PC-3 (cell line): ENCODE measurements at places on chromosomes 4 and X. TPM values are rescaled to one million over a fixed set of nuclear protein-coding genes. Genes with fewer than 3 reads are reported as not detected.

Gene SPANXA2
- total RNA-seq: not detected in 2 replicates

Gene UGT2A1
- total RNA-seq: not detected in 2 replicates

Gene FSTL5
- not detected in 2 replicates for total RNA-seq

Gene ALB
- total RNA-seq: 0.22 TPM in 1 of 2 replicates, not detected in the other

Gene HS6ST2
- 6.1 and 7.4 TPM in 2 replicates for total RNA-seq

Gene SSX4B
- total RNA-seq: not detected in 2 replicates

Gene PIN4
- total RNA-seq: 30.0 and 44.1 TPM in 2 replicates

GRCh38 chrX:135572436-135572835, 52.0 kb downstream of the INTS6L start:
- no peak for DNase-seq
- no peak overlapping the region for H3K27ac ChIP-seq
- H3K27me3 ChIP-seq: no peaks in the 10 kb centered on the region

DNA sequence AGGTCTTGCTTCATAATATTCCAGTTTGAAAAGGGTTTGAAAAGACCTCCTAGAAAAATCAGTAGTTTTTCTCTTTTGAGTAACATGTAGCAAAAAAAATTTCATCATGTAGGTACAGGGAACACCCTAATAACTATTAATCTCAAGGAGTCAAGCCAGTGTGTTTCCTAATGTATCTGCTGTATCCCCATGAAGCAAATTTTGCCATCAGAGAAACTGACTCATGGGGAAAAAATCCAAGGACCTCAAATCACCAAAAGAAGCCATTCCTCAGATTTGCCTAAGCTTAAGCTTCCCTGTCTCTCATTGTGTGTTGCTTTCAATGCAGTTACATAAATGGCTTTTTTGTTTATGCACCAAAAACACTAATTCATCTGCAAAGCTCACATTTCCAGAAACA, 29.7 kb downstream of the F9 start:
- no peaks in the 10 kb centered on the region for H3K4me1 ChIP-seq
- H3K27ac ChIP-seq: no peak overlapping the region
- peak; percentile 29 for DNase-seq
- no peak overlapping the region for H3K4me3 ChIP-seq

GRCh38 chr4:173334891-173335752, 964 bp upstream of the HMGB2 start:
- H3K27ac ChIP-seq: peak overlapping the region; percentile 91
- H3K27me3 ChIP-seq: no peaks in the 10 kb centered on the region
- peak overlapping the region; percentile 91 for H3K4me3 ChIP-seq
- DNase-seq: peak; percentile 89
- H3K36me3 ChIP-seq: peaks cover 19% of the 10 kb centered on the region

DNA sequence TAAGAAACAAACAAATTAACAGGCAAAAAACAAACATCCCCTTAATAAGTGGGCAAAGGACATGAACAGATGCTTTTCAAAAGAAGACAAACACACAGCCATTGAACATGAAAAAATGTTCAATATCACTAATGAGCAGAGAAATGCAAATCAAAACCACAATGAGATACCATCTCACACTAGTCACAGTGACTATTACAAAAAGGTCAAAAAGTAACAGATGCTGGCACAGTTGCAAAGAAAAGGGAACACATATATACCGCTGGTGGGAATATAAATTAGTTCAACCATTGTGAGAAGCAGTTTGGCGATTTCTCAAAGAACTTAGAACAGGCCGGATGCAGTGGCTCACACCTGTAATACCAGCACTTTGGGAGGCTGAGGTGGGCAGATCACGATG, 146.1 kb upstream of the NEIL3 start:
- DNase-seq: no peak
- no peaks in the 10 kb centered on the region for H3K4me1 ChIP-seq
- H3K27me3 ChIP-seq: no peaks in the 10 kb centered on the region
- no peak overlapping the region for H3K4me3 ChIP-seq
- H3K36me3 ChIP-seq: no peaks in the 10 kb centered on the region
- no peak overlapping the region for H3K27ac ChIP-seq

DNA sequence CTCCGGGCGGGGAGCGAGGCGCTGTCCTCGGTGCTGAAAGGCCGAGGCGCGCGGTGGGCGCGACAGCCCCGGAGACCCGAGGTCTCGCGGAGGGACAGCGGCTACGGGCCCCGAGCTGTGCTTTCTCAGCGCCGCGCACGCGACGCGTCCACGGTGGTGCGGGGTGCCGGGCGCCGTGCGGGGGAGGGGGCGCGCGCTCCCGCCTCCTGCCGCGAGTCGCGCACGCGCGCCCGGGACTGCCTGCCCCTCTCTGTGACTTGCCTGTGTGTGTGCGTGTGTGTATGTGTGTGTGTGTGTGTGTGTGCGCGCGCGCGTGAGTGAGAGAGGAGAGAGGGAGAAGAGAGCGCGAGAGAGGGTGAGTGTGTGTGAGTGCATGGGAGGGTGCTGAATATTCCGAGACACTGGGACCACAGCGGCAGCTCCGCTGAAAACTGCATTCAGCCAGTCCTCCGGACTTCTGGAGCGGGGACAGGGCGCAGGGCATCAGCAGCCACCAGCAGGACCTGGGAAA, at the start of gene GRIA2:
Gene GRIA2, plus strand, starts transcription at position 358 of the 511 bp plus-strand sequence. CDS start 315 bp downstream, outside the sequence.
- H3K27ac ChIP-seq: no peak within 1 kb of the TSS
- peaks cover 10% of the 10 kb centered on the region; the same call in 1 of the 2 replicates for H3K27me3 ChIP-seq
- H3K36me3 ChIP-seq: no peaks in the 10 kb centered on the region
- H3K4me3 ChIP-seq: no peak within 1 kb of the TSS
- DNase-seq: no peak
- no peaks in the 10 kb centered on the region for H3K4me1 ChIP-seq

- peaks cover 24% of the 10 kb centered on the region for H3K4me1 ChIP-seq
- no peaks in the 10 kb centered on the region for H3K27me3 ChIP-seq
- peak; percentile 62 for DNase-seq
- no peaks in the 10 kb centered on the region for H3K36me3 ChIP-seq
Measured at GRCh38 chrX:55758033-55758432, 40.5 kb downstream of the RRAGB start.
